ENCODE measurements at places on chromosomes 11 and 22.

- no peak for ATAC-seq
Observed at GRCh38 chr22:40904101-40904500, 42.2 kb upstream of the DNAJB7 start.

- peak; percentile 86 for ATAC-seq
Observed at GRCh38 chr22:23402275-23403151, 177.6 kb downstream of the IGLL1 start.

DNA sequence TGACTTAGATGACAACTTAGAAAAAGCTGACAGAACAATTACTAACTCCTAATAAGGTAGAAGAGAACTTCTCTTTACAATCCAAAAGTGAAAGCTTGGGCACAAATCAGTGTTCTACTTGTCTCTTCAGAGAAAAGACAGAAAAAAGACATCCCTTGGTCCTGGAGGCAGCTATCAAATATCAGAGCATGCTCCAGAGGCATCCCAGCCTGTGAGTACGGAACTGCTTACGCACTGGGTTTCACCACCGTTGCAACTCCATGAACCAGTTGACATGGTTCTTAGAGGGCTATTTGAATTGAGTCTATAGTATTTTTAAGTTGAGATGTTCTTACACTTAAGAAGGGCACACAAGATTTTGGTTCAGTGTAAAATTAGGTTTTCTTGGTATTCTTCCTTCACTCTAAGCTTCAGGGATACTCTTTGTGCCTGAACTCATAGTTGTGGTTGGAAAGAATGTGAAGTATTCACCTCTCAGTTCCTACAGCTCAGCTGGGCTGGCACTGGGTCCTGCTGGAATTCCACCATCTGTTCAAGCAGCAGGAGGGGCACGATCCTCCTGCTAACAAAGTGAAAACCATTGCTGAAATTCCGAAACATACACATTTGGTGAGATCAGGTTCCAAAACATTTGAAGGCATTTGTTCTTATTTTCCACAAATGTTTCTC, 6.3 kb downstream of the AKIP1 start:
- peak; percentile 96 for ATAC-seq

DNA sequence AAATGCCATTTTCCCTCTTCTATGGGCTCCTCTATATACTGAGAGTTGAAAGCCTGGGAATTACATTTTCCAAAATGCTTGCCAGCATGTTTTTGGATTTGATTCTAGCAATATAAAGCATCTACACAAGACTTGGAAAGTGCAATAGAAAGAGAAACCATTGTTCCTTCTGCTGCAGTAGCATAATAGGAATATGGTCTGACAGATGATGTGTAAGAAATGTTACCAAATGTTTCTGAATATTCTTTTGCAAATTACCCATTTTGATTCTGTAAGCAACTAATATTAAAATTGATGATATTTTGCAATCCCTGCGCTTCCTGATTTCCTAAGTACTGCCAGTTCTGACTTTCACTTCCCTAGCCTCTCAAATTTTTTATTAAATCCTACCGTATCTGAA, 61.6 kb downstream of the CASP12 start:
- no peak for ATAC-seq

DNA sequence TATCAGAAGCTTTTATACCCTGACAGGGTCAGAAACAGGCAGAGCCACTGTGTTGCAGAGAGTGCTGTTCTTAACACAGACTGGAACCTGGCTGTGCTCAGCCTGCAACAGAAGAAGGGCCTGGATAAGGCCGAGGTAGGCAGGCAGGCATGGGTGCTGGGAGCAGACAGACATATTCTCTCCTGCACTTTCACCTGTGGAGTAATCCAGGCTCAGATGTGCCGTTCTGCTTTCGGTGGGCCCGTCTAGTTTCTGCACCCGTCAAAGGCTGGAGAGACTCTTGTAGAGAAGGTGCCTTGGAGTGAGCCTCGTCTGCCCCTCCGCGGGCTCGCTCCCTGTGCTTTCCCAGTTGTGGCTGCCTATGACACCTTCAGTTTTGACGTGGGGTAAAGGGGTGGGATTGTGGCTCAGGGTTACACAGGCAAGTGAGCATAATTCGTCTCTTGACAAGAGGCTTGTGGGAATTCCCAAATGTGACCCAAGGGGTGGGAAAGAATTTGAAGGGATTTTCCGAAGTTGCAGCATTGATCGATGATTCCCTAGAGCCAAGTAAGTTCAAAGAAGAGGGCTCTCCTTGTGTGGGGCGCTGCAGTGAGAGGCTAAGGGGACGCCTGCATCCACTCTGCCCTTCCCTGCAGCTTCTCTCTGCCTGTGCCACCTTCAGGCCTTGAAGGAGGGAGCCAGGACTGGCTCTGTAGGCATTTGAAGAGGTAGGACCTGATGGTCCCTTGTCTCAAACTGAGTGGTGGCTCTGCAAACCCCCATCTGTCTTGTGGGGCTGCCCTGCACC, 16.2 kb upstream of the ST3GAL4 start:
- no peak for ATAC-seq

DNA sequence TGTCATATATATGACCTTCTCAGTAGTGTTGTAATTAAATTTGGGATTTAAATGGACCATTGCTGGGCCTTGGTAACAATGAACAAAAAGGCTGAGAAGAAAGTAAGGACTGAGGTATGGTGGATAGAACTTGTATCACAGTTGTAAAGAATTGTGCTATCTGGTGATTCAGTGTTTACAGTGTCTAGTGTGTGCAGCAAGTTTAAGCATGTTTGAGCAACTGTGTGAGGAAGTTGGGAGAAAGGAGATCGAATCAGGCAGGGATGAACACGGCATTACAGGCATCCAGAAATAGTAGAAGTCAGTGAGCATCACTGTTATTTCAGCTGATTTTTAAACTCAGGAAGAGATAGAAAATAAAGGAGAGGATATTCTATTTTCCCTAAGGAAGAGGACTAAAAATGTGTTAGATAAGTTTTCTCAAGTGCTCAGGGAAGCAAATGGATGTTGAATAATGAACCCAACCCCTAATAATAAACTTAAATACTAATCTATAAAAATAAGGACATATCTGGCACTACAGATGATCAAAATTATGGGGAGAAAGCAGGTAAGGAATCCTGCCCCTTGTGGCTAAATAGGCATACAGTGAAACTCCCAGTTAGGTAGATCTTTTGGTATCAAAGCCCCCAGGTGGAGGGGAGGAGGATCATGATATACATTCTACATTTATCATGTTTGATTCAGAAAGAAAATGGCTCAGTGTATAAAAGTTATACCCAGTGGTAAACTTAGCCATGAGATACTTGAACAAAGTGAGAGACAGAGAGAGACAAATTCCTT, 361.0 kb upstream of the ANO3 start:
- no peak for ATAC-seq

GRCh38 chr22:39631381-39632286, 61.1 kb downstream of the CACNA1I start:
- ATAC-seq = no peak

GRCh38 chr22:47020166-47020565, 257.7 kb downstream of the TBC1D22A start:
- no peak for ATAC-seq

- ATAC-seq = peak; percentile 71
Observed at GRCh38 chr11:94574193-94574961, 7.2 kb downstream of the PIWIL4 start.

DNA sequence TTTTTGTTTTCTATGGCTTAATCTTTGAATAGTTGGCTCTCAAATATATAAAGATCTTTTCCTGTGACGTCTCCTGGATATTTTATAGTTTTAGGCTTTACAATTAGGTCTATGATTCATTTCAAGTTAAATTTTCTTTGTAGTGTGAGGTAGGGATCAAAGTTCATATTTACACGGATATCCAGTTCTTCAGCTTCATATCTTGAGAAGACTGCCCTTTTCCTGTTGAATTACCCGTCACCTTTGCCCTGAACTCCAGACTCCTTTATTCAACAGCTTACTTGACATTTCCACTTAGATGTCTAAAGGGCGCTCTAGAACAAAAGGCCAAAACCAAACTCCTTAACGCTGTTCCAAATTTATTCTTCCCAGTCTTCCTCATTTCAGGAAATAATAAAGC, 51.7 kb downstream of the TTC17 start:
- no peak for ATAC-seq

GRCh38 chr11:61061081-61061826, 41.0 kb upstream of the CD5 start:
- no peak for ATAC-seq

- peak; percentile 27 for ATAC-seq
Observed at GRCh38 chr11:34308913-34309585, 48.8 kb downstream of the ABTB2 start.

DNA sequence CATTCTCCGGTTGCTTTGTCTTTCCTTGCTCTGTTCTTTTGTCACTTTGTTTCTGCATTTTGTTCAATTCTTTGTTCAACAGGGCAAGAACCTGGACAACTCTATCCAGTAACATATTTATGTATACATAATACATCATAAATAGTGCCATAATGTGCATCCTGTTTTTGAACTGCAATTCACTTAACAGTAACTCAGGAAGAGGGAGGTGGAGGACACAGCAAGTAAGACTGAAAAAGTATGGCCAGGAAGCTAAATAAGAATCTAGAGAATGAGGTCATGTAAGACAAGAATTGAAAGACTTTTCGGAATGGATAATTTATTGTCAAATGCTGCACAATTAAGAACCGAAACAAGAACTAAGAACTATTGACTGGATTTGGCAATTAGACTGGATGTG, 29.2 kb upstream of the CHORDC1 start:
- ATAC-seq = no peak

- ATAC-seq = no peak
Observed at GRCh38 chr22:40235308-40235707, 57.6 kb downstream of the TNRC6B start.

- ATAC-seq = no peak
Observed at GRCh38 chr11:120184371-120184945, 26.4 kb upstream of the OAF start.

DNA sequence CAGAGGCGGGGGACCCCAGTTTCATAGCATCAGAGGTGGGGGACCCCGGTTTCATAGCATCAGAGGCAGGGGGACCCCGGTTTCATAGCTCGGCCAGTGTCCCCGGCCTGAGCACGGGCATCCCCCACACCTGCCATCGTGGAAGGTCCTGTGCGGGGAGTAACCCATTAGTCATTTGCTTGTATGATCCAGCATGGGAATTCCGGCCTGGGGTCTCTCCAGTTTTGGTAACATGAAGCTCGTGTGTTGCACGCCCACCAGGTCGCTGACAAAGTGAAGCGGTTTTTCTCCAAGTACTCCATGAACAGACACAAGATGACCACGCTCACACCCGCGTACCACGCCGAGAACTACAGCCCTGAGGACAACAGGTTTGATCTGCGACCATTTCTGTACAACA, 29.0 kb upstream of the KRTAP5-7 start:
- no peak for ATAC-seq

DNA sequence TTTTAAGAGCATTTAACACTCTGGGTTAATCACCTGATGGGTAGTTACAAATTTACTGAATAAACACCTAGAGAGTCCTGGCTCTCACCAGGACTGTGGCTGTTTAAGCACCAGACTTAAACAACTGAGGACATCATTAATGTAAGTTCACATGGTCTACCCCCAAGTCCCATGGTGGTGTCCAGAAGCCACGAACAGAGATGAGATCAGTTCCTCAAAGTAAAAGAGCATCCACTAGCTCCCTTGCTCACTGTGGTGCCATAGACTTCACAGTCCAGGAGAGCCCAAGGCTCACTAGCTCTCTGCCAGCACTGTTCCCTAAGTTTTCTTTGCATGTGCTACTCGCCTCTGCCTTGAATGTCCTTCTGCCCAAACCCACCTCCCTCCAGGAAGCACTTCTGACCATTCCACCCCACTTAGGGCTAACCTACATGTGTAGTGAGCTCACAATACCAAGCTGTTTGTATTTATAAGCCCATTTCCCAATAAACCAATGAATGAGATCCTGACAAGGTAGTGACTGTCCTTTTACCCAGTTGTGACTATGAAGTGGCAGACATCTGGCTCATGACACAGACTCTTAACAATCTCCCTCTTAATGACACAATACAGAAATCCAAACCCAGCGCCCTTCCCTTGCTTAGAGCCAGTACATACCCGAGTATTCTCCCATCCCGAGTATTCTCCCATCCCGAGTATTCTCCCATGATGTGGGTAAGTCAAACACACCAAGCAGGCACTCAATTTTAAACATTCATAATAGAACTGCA, 15.7 kb downstream of the NAP1L4 start:
- ATAC-seq = no peak

GRCh38 chr11:8384199-8384821, 120.6 kb upstream of the LMO1 start:
- no peak for ATAC-seq

- no peak for ATAC-seq
Observed at GRCh38 chr11:102879801-102880200, 5.0 kb upstream of the MMP12 start.

DNA sequence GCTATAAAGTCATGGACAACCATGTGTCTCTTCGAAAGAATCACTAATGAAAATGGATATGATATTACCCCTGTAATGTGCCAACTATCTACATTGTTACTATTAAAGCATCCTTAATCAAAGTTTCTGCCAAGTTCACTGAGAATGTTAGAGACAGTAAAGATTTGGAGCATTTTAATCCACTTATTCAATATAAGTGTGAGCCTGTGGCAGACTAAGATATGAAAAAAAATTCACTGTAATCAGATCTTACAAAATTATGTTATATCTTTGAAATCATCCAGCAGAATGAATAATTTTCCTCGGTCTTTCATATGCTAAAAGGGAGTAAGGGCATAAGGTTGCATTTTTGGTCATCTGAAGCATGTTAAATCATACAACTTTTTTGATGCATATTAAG, 49.9 kb downstream of the MAML2 start:
- ATAC-seq = peak; percentile 69

GRCh38 chr11:61967924-61968757, 707 bp upstream of the FTH1 start:
- ATAC-seq = peak; percentile 9

DNA sequence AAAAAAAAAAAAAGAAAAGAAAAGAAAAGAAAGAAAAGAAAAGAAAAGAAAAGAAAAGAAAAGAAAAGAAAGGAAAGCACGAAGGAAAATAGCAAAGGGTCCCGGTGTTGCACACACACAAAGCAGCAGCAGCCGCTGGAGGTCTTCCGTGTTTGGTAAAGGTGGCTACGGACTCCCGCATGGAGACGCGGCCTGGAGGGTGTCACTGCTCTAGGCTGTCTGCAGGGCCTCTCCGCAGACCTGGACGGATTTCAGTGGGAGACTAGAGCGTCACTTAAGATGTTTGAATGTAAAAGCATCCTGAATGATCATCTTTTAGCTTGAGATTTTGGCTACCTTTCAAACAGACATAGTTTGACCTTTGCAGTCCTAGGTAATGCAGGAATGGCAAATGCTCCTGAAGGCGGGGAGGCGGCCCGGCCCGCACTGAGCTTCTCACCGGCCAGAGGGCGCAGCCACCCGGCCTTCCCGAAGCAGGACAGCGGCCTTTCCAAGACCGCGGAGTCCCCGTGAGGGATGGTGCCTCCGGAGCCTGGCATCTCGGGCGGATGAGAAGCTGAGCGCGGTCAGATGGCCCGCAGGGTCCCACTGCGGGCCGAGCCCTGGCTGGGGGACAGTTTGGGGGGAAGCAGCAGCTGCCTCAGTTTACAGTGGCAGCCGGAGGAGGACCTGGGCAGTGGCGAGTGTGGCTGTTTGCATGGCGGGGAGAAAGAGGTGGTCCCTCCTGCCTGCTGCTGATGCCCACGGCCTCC, 18.5 kb downstream of the KRTAP5-5 start:
- no peak for ATAC-seq

- ATAC-seq = no peak
Observed at GRCh38 chr22:39558254-39558727, 12.3 kb upstream of the CACNA1I start.

Data from SK-N-SH treated with all-trans-retinoic acid at 6 μM for 48 hours (cell line).